ENCODE measurements at places on chromosomes 2 and 18.

DNA sequence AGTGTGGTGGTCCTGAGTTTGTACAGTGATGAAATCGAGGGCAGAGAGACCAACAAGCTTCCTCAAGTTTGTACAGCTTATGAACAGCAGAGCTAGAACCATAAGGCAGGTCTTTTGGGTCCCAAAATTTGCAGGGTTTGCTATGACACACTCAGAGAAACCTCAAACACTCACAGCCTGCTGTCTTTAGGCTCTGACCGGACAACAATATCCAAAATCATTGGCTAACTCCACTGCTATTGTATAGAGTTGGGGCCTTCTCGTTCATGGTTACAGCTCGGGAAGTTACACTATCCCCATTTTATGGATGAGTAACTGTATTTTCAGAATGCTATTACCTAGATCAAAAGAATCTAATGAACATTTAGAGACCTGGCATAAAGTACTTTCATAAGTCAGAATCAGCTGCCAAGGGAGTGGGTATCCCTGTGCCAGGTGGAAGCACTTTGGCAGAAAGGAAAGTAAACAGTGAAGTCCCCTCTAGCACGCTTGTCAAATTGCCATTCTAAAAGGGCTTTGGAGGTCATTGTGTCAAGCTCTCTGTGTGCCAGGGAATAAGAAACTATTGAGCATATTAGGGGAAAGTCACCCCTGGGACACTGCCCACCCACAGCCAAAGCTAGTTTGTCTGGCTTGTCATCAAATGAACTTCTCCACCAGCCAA lies 331.8 kb downstream of the ALK start:
- no peak for DNase-seq

DNA sequence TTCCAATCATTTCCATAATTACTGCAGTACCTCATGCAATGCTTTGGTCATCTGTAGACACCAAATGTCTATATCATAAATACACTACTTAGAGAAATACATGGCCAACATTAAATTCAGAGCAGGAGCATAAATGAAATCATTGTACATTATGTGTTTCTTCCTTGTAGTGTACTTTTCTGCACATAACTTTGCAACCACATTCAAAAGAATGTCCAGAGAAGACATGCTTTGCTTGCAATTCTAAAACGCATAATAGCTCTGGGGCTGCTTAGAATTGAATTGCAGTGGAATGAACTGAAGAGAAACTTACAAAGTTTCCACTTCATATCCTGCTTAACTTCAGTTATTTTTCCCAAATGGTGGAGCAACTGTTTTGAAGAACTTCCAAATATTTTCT lies 664.4 kb downstream of the DSC3 start:
- no peak for DNase-seq

- DNase-seq: peak; percentile 79
Observed at GRCh38 chr18:76923485-76924085, 101.2 kb downstream of the ZNF236 start.

- DNase-seq: no peak
Observed at GRCh38 chr2:54863660-54864059, 140.2 kb downstream of the EML6 start.

- DNase-seq: peak; percentile 45
Observed at GRCh38 chr2:71894261-71894660, 253.4 kb downstream of the CYP26B1 start.

GRCh38 chr2:63654959-63655358 lies 66.2 kb downstream of the MDH1 start:
- no peak for DNase-seq

DNA sequence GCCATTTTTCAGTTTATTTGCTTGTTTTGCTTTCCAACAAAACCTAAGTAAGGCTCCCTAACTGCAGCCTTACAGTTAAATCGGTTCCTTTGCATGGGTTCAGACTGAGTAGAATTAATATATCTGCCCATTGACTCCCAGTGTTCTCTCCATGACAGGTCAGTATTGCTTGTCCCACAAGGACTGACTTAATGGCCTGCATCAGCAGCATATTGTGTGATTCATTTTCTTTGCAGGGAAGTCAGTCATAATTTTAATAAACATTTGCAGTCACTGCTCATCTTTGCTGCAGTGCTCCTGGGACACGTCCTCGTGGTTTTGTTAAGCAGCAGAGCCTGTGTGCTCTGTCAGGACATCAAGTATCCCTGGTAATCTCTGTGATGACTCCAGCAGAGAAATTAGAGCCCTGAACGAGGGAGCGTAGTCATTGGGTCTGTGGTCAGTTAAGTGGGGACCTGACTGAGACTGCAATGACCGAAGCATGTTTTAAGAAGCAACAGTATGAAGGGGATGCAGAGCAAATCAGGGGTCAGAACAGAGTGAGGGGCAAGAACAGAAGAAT lies 93.3 kb downstream of the CDH20 start:
- no peak for DNase-seq

DNA sequence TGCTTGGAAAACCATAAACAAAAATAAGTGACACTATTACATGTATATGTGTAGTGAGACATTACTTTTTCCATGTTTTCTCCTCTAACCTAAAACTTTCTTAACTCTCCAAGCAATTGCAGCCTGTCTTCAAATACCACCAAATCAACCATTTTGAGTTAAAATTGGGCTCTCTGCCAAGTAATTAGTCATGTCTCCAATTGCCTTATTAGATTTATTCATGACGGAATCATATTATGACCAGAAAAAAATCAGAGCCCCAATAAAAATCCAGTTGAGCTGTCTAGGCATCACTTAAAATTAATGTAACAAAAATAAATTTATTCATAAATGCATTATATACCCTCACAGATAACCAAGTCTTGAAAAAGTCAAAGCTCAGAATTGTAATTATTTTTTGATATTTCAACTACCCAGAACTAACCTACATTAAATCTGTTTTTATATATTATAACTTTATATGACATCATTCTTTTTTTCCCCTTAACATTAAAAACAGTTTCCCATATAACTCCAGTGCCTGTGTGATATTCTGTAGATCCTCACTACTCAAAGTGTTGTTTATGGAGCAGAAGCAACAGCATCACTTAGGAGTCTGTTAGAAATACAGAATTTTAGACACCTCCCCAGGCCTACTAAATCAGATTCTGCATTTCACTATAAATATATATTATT lies 157.0 kb downstream of the ERBB4 start:
- no peak for DNase-seq

DNA sequence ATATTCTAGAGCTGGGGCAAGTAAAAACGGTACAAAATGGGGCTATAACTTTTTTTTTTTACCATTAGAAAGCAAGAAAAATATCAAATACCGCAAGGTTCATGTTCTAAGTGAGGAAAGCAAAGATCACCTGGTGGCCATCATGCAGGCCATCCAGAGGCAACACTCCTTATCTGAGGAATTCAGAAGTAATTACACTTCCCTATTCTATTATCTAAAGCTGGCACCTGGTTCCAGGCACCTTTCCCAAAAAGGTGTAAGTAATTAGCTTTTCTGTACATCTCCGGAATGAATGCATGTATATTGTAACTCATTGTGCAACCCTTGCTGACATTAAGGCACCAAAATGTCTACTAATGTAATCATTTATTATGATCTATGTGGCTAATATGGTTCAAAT lies 152.5 kb upstream of the GYPC start:
- no peak for DNase-seq

- no peak for DNase-seq
Observed at GRCh38 chr2:214807653-214808052, 1.8 kb downstream of the BARD1 start.

- no peak for DNase-seq
Observed at GRCh38 chr2:204470178-204470620, 75.1 kb upstream of the PARD3B start.

DNA sequence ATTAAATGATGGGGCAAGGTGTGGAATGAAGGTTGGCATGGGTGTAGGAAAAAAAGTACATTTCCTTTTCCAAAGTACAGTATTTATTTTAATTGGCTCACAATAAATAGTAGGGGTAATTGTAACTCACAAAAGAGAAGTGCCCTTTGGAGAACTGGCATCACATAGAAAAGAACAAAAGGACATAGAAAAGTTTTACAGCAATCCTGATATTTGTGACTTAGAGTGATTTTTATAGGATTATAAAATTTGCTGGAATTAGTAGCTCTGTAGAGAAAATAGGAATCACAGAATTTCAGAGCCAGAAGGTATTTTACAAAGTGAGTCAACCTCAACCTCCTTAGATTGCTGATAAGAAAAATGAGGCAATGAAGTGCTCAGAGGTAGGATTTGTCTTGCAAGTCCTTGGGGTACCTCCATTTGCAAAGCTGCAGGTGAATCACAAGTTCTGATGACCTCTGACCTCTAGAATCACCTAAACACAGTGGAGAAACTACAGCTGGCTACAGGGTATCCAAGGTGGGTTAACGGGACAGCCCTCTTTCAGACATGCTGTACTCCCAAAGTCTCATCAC lies 133.6 kb downstream of the SOCS6 start:
- DNase-seq: no peak

GRCh38 chr2:233414777-233415570 lies 60.7 kb downstream of the DGKD start:
- DNase-seq: no peak

DNA sequence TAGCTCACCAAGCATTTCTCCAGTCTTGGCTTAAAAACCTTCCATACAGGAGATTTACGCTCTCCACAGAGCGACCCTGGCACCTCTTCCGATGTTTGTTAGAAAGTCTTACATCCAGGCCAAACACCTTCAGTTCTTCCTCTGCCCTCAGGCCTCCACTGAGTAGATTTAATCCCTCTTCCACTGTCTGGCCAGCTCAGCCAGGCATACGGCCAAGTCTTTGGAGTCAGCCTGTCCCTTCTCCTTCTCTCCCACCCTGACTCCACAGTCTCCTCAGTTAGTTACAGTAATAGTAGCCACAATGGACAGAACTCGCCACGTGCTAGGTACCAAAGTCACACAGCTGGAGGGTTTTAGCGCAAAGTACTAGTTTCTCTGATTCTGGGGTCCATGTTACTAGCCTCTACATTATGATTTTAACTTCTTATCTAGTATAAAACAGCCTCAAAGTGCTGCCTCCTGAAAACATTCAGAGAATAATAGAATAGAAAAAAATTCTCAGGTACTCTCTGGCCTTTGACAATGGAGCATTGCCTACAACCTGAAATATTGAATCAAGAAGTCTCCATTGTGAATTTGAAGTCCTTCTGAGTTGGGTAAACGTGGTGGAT lies 39.5 kb downstream of the THNSL2 start:
- no peak for DNase-seq

DNA sequence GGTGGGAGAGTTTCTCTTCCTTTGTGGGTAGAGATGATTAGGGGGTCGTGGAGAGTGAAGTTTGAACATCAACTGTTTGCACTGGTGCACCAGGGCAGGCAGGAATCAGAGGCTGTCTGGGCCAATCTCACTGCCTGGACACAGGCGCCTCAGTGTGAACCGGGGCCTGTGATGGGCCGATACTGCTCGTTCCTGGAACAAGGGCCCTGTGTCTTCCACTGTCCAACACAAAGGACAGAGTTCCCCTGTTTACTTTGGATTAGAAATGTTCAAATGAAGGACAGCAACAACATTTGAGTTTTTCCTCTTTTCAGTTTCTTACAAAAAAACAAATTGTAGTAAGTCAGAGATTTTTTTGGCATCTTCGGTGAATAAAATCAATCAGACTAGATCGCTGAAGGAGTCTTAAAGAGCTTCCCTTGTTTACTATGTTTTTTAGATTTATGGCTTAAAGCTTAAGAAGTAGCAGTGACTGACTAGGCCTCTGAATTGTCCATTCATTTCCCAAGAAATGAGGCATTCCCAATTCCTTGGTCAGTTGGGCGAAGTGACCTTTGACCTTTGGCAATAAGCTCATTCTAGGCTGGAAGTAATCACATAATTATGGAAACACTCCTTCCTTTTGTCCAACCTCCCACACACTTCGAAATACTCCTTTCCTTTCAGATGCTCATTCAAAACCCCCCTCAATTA lies 11.6 kb upstream of the TGFA start:
- DNase-seq: no peak

DNA sequence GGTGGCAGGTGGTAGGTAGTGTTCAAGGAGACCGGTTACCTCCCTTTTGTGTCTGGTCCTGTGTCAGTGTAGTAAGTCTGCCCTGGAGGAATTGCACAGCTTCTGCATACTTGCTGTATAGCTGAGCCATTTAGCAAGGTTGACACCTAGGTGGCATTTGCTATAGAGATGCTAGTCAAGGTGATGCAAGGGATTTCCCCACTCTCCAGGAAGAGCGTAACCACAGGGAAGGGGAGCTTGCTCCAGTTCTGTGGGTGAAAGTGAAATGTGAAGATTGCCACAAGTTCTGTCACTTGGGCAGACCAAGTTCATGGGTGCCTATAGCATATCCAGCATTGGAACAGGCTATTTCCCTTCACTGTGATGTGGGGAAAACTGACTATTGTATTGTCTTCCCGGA lies 28.1 kb downstream of the NAT8 start:
- DNase-seq: no peak

DNA sequence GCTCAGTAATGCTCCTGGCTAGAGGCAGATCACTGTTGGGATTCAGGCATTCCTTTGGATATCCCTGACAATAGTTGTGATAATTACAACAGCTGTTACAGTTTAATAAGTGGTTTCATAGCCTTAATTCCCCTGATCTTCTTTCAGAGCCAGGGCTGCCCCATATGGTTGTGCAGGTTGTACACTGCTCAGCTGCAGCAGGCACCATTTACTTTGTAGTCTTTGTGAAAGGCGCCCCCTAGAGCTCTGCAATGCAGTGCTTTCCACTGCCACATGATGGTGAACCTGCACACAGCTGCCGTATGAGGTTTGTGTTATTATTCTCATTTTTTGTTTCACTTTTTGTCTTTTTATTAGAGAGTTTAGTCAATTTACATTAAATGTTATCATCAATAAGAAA lies 239.1 kb downstream of the KCNS3 start:
- DNase-seq: peak; percentile 78

- no peak for DNase-seq
Observed at GRCh38 chr2:171087547-171087946, 73.1 kb downstream of the TLK1 start.

- no peak for DNase-seq
Observed at GRCh38 chr2:165369898-165370296, 99.6 kb upstream of the CSRNP3 start.

GRCh38 chr2:160736148-160737028 lies 242.8 kb upstream of the RBMS1 start:
- no peak for DNase-seq

- peak; percentile 15 for DNase-seq
Observed at GRCh38 chr2:53708988-53709387, 58.6 kb upstream of the CHAC2 start.

GRCh38 chr18:48352051-48352755 lies 57.0 kb downstream of the ZBTB7C start:
- no peak for DNase-seq

- no peak for DNase-seq
Observed at GRCh38 chr2:98469862-98470544, 25.3 kb downstream of the INPP4A start.

Data from GM23338 (cell line).